Neural crest cell (in vitro differentiated cells): ENCODE measurements at places on chromosomes 4 and X.

DNA sequence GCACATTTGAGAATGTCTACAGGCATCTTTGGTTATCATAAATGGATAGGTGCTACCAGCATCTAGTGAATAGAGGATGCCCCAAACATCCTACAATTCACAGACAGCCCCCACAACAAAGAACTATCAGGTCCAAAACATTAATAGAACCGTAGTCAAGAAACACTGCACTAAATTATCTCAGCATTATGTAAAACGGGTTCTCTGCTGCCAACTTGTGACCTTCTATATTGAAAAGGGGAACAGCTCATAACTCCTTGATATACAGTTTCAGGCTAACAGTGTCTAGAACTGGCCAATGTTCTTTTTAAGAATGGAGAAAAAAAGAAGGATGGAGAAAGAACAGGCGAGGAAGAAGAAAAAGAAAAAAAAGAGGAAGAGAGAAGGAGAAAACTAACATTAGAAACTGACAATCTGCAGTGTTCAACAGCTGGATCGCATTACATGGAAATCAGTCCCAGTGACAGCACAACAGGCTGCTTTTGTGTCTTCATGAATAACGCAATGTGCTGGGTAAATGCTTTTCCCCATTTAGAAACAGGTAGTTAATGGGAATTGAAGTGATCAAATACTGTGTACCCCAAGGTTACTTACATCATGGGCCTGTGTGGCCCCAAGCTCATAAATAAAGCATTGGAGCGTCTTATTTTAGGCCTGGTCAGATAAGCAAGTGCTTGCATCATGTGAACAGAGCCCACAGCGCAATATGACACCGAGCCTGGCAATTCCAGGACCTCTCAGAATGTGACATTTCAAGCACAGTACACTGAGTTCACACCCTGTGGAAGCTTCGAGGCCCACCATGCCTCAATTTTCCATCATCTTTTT, 339.5 kb downstream of the DHX15 start:
- no peak for DNase-seq

DNA sequence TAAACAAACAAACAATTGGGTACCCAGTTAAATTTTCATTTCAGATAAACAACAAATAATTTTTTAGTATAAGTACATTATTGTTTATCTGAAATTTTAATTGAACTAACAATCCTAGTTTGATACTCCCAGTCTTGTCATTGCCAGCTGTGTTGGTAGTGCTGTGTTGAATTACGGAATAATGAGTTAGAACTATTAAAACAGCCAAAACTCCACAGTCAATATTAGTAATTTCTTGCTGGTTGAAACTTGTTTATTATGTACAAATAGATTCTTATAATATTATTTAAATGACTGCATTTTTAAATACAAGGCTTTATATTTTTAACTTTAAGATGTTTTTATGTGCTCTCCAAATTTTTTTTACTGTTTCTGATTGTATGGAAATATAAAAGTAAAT, 2.9 kb downstream of the CXCL8 start:
- no peak for DNase-seq

DNA sequence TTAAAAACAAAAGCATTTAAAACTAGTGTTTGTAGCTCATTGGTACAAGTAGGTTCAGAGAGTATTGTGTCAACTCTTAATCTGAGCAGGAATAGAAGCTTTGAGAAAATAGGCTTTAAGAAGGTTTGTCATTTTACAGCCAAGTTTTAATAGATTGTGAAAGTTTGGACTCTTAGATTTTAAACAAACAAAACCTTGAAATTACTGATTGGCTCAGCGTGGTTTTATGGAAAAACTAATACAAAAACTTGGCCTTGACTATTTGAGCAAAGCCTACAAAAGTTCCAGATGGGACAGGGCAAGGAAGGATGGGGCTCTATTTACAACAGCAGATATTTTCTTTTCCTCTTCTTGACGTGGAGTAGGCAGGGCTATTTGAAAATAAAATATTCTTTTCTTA, 16.5 kb downstream of the ZFX start:
- no peak for DNase-seq

DNA sequence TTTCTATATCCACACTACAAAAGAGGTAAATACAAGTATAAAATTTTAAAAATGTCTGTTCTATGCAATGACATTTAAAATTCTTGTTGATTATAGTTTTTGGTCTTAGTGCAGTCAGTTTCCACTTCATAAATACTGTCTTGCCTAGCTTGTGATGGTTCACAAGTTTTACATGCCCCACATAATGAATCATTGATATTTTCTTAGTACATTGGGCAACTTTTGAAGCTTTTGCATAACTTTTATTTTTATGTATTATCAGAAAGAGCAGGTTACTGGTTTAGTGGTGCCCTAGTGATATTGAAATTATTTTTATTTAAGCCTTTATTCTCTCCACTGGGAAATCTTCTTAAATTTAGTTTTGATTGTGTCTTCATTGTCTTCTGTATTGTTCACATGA, 388.0 kb downstream of the CCSER1 start:
- no peak for DNase-seq

DNA sequence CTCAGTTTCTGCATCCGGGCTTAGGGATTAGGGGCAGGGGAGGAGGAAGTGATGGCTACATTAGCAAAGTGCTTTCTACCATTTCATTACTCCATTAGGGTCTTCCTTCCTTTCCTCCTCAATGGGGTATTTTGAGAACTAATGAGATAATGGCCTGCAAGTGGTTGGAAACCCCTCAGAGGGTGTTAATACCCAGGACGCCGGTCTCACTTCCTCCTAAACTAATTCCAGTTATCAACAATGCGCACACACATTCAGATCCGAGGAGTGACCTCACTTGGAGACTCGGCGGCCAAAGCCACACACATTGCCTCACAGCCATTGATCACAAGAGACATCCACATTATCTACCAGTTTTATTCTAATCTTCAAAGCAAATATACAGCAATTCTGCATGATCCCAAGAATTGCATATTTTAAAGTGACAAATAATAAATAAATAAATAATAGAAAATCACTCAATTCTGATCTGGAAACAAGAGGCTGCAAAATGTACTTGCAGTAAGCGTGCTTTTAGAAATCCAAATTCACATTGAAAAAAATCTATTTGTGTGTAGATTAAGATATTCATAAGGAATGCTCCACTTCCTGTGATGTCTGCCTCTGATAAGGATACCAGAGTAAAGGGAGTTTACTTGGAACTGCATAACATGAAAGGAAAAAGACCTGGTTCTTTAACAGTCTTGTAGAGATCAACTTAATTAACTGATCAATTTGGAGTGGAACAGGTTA, 329.1 kb downstream of the FBXW7 start:
- no peak for DNase-seq

- no peak for DNase-seq
Observed at GRCh38 chr4:129823105-129823504, 727.2 kb downstream of the C4orf33 start.

GRCh38 chrX:23385242-23385641, 50.6 kb downstream of the PTCHD1 start:
- no peak for DNase-seq

GRCh38 chrX:39854772-39855747, 242.7 kb downstream of the BCOR start:
- DNase-seq, result no peak

DNA sequence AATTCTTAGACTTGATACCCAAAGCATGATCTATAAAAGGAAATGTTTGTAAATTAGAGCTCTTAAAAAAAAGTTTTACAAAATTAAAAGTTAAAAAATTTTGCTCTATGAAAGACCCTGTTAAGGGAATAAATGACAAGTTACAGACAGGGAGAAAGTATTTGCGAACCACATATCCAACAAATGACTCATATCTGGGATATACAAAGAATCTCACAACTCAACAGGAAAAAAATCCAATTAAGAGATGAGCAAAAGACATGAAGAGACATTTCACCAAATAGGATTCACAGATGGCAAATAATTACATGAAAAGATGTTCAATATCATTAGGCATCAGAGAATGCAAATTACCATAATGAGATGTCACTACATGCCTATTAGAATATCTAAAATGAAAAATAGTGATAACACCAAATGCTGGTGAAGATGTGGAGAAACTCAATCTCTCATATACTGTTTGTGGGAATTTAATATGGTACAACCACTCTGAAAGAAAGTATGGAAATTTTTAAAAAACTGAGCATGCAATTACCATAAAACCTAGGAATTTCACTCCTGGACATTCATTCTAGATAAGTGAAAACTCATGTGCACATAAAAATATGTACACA, 100.8 kb upstream of the EOLA2 start:
- no peak for DNase-seq

DNA sequence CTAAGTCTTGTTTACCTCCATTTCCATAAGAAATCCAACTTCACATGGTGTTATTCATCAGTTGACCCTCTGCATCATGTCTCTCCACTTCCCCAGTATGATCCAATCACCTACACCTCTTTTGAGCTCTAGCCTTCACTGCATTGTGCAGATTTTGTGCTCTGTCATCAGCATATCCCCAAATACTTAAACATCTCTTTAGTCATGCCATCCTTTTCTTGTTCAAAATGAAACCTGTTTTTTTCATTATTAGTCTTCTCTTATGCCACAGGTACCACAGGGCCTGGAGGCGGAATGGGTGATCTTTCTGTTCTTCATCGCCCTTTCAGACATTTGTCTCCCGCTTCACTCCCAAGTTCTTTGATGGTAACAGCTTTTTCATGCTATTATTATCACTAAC, 382.7 kb upstream of the GALNTL6 start:
- DNase-seq, result no peak

DNA sequence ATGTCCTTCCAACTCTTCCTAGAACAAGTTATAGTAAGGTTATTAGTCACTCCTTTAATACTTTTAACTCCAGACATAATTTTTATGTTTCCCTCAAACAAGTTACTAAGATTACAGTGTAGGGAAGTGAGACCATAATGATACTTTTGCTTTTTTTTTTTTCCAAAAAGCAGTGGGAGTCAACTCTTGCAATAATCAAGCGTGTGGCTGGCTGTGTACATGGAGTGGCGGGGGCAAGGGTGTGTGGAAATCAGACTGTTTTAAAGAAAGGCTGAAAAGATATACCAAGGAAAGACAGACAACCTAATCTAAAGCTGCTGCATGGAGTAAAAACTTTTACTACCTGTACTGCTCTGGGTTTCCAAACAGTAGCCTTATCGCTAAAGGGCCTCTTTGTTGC, 4.1 kb downstream of the NOA1 start:
- DNase-seq, result no peak

DNA sequence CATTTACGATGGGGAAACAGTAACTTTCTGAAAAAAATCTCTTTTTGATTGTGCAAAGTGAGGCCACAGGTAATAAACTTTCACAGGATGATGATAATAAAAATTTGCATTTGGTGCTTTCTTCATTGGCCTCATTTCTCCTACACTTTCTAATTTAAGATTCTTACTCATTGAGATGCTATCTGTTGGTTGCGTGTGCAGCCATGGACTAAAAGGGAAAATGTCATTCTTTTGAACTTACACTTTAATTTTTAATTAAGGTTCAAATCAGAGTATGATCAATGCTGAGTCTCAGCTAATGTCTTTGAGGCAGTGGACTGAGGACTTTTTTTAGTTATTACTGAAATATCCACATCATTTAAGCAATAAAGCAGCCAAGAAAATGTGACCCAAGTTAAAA, 87.6 kb downstream of the SEL1L3 start:
- no peak for DNase-seq

- no peak for DNase-seq
Observed at GRCh38 chr4:151409470-151410313, 716 bp downstream of the FHIP1A start.

DNA sequence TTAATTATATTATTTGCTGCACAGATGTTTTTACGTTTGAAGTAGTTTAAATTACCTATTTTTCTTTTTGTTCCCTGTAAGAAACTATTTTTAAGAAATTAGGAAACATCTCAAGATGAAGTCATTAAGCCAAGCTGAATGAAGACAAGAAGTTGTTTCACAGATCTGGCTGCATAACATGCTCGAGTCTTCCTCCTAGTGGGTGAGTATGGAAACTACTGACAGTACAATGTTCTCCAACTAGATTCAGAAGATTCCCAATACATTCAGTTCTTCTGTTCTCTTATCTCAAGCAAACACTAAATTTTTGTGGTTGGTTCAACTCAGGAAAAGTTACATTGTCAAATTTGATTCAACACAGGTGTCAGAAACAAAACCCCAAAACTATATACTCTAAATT, 256.8 kb upstream of the VCX start:
- DNase-seq, result no peak

DNA sequence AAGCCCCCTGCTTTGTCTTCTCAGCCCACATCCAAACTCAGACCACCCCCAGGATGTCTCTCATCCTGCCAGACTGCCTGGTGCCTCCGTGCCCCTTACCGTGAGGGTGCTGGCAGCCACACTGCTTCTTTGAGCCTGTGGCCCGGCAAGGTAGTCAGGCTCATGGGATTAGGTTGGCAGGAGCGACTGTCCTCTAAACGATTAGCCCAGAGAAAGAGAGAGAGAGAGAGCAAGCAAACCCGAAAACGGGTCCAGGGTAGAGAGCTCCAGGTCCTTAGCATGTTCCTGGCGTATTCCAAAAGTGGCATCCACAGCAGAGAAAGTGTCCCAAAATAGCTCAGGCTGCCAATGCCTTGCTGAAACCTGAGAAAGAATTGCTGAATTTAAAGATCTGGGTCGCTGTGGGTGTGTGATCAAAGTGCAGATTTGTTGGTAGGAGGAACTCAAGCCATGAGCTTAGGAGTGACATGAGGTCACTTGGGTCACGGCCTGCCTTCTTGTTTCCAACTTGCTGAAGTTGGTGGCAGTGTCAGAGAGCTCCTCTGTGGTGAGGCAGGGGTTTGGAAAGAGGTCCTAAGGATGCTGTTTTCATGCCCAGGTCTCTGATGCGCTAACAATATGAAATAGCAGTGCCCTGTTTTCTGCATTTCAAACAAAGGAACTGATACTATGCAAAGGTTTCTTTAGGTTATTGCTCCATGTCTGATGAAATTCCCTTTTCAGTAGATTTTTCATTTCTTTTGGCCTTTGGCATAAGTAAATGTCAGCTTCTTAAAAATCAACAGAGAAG, 81.6 kb downstream of the RTL9 start:
- DNase-seq, result no peak

- no peak for DNase-seq
Observed at GRCh38 chrX:55919367-55920221, 202.0 kb downstream of the RRAGB start.

- no peak for DNase-seq
Observed at GRCh38 chrX:112877771-112878173, 37.1 kb upstream of the AMOT start.

GRCh38 chrX:68363984-68364383, 69.3 kb downstream of the OPHN1 start:
- no peak for DNase-seq

DNA sequence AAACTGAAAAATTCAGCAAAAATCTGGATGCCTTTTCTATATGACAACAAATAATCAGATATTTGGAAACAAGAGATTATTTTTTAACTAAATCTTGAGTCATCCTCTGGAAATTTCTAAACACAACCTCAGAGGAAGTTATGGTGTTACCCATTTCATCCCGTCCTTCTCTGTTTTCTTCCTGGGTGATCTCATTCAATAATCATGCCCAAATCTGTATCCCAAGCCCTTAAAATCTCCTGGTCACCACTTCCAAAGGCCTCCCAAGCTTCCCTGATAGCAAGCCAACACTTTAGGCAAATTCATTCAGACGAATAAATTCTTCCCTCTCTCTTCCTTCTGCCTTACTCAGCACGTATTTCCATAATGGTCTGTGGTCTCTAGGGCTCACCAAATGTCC, 9.7 kb upstream of the SORCS2 start:
- DNase-seq, result no peak
